Jurkat, Clone E6-1 (cell line): ENCODE measurements at places on chromosomes 13 and 19.
A peak's percentile ranks its signal among the peaks of the same experiment; 100 is the strongest.

DNA sequence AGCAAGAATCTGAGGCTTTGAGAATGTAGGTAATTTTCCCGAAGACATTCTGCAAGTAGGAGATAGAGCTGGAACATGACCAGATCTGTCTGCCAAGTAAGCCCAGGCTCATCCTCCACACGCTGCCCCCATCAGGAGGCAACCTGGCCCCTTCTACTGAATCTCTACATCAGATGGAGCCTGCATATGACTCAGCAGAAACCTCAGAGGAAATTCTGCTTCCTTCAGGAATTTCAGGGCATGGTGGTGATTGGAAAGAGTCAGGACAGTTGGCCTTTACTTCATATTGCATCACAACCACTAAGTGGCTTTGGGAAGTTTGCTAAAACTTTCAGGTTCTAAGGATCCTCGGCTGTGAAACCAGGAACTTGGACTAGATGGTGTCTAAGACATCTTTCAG lies 85.2 kb downstream of the LRRC63 start:
- no peak for DNase-seq

DNA sequence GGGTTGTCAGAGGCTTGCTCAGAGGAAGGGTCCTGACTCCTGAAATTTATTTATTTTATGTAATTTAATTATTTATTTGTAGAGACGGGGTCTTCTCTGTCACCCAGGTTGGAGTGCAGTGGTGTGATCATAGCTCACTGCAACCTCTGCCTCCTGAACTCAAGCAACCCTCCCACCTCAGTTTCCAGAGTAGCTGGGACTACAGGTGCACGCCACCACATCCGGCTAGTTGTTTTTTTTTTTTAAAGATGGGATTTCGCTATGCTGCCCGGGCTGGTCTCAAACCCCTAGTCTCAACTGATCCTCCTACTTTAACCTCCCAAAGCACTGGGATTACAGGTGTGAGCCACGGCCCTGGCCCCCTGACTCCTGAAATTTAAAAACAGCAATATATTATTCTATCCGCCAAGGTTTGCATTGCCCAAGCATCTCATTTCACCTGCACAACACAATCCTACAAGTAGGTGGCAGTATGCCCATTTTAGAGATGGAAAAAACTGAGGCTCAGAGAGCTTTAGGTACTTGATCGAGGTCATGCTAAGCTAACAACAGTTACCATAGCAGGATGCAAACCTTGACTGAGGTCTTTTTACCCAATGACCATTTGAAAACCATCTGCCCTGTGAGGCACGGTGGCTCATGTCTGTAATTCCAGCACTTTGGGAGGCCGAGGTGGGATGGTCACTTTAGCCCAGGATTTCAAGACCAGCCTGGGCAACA lies 18.1 kb downstream of the ARHGEF18 start:
- peak; percentile 58 for DNase-seq

DNA sequence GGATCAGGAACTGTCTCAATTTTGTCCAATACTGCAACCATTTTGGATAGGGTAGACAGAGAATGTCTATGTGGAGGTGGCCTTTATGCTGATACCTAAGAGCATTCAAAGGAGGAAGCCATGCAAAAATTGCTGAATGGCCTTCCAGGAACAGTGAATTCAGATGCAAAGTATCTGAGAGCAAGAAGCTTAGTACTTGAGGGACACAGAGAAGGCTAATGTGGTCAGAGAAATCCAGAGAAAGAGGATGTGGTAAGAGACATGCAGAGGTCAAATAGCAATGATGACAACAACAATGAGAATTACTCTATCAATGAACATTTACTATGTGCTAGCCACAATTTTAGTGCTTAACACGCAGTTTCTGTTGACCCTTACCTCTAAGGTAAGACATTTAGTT lies 785.6 kb upstream of the KLHL1 start:
- DNase-seq, result no peak

DNA sequence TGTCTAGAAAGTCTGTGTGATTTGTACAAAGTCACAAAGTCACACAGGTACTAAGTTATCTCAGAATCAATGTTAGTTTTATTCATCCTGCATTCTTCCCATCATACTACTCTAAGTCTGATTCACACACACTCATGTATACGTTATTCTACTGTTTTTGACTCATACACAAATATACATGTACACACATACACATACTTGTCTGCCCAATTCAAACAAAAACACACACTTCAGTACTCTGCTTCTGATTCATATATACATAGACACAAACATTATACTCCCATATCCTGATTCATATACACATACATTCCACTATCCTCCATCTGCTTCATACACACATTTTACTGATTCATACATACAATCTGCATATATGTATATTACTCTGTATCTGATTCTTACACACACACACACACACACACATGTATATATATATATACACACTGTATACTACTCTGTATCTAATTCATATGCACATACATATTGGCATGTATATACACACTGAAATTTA lies 69.3 kb downstream of the KLF12 start:
- no peak for DNase-seq

DNA sequence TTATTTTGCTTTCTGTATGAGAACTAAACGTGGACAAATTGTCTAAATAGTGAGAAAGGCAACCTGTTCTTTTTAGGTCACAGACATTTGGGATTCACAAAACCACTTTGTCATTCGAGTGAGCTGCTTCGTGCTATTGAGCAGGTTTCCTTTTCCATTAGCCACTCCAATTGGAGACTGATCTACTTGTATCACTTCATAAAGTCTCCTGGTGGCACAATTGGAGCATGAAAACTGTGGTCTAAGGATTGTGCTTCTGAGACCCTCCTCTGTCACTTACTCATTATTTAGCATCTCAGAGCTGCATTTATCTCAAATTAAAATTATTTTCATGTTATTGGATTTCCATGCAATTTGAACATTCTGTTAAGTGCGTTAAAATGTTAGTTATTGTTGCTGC lies 397.7 kb downstream of the TDRD3 start:
- no peak for DNase-seq

DNA sequence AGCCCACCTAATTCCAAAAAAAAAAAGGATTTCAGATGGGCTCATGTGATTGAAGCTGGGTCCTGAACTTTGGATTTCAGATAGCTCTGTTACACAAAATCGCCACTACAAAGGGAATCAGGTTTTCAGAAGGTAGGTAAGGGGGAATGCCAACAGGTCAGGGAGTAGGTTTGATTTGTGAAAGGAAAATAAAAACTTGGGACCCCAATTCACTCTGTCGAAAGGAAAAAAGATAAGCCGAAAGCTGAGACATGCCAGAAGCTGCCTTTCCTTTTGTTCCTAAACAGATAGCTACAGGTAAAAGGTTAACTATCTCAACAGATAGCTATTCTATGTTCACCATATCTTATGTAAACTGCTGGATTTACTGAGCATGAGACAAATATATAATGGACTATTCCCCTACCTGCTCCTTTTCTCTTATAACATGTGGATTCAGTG lies 4.0 kb downstream of the KRTDAP start:
- no peak for DNase-seq

- DNase-seq, result no peak
These were observed 209.5 kb downstream of the ABCC4 start for GRCh38 chr13:95091755-95092154.

GRCh38 chr19:35451338-35452096 lies 3.5 kb downstream of the FFAR2 start:
- peak; percentile 69 for DNase-seq

- DNase-seq, result no peak
These were observed 259.9 kb downstream of the TBC1D4 start for GRCh38 chr13:75222031-75222430.
